ENCODE measurements at places on chromosomes 1 and 21.
A peak's percentile ranks its signal among the peaks of the same experiment; 100 is the strongest.

GRCh38 chr1:204295671-204296070 is 64.1 kb downstream of the PLEKHA6 start:
- no peak for DNase-seq

GRCh38 chr1:203208181-203208580 is 21.3 kb downstream of the CHIT1 start:
- DNase-seq = no peak

DNA sequence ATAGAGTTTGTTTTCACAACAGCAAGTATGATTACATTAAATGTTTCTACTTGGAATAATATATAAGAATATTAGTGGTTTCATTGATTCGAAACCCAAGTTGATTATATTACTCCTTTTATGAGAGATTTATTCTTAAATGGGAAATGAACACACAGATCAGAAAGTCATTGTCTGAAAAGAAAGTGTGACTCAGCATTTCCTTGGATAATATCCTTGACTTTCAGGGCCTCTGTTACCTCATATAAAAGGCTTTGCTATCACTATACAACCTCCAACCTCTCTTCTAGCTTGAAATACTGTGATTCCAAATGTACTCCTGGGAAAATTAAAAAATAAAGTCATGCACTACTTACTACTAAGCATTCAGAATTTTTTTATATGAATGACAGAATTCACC is 295.3 kb upstream of the LYPLAL1 start:
- no peak for DNase-seq

DNA sequence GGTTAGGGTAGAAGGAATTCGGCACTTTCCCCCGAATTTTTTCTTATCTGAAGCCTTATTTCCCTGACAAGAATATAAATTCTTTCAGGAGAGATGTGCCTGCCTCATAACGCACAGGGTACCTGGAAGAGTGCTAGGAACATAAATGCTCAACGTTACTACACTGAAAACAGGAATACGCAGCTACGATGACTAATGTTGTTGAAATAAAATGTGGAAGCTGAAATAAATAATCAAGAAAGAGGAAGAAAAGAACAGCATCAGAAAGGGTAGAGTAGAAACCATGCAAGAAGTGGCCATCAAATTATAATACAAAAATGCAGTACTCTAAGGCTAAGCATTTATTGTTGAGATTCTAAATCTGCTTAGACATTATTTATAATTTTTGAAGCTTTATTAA is 33.9 kb downstream of the SLC66A1 start:
- DNase-seq = no peak

- DNase-seq = no peak
Measured at GRCh38 chr1:178912597-178912996, 41.7 kb upstream of the ANGPTL1 start.

- DNase-seq = no peak
Measured at GRCh38 chr1:28782011-28782410, 30.0 kb upstream of the OPRD1 start.

- no peak for DNase-seq
Measured at GRCh38 chr1:174995121-174995520, 4.6 kb upstream of the CACYBP start.

DNA sequence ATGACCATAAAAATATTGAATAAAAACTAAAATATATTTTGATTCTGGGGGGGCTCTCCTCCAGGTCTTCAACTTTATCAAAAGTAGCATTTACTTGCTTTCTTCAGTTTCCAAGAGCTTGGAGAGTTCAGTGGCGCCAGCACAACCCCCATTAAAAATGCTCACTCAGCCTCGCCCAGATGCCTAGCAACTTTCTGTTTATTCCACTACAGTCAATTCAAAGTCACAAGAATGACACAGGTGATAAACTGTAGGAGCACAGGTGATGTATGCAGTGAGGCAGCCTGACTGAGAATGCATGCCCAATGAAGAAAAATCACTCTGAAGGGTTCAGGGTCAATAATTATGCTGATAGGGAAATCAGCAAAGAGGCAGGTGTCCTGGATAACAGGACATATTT is 159.4 kb upstream of the ATP1B1 start:
- DNase-seq = no peak

DNA sequence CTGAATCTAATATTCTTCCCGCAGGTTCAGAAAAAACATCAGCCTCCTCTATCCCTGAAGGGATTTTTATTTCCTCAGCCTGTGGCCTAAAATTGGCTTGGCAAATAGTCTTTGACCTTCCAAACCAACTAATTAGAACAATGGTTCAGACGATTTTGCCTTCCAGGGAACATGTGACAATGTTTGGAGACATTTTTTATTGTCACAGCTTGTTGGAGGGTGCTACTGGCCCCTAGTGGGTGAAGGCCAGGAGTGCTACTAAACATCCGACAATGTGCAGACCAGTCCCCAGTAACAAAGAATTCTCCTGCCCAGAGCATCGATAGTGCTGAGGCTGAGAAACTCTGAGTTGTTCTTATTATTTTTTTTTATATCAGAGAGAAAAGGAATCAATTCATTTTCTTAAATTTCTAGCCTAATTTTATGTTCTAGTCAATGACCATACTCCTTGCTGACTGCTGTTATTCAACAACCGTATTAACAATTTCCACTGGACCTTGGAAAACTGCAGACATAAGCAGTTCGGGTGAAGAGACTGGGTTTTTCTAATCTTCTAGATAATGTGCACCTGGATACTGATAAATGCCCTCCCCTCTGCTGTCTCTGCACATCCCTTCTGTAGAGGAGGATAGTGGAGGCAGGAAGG is 280.7 kb downstream of the LMX1A start:
- DNase-seq = no peak

GRCh38 chr1:10431070-10431730 is 967 bp downstream of the CENPS start:
- peak; percentile 53 for DNase-seq

- no peak for DNase-seq
Measured at GRCh38 chr1:201026836-201027235, 3.3 kb upstream of the KIF21B start.

DNA sequence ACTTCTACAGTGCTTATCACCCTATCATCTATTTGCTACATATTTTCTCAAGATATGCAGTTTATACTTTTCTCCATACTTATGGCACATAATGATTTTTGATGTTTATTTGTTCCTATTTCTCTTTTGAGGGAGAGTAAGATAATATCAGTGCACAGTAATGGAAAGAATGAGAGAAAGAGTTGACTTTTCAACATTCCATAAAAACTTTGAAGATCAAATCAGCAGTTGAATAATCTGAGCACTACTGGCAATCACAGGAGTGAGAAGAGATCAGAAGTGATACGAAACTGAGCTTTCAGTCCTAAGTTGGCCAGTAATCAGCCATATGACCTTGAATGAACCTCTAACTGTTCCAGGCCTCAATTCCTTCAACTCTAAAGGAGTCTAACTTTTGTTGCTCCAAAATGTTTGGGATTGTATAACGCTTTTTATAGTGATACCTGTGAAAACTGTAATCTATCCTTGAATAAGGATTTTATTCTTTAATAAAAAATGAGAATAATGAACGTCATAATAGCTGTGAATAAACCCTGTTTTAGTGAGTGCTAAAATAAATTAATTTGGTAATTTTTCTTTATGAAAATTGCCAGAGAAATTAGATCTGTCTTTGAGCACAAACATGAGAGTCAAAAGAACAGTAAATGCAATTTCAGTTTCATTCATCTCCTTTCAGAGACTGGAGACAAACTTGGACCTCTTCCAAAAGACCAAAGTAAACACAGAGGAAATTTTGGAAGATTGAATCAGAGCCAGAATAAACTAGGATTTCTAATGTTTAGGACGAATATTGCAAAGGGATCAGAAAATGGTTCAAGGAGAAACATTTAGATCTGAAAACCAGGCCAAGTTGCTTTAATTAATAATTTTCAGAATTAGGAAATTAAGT is 309.9 kb downstream of the ADGRL2 start:
- DNase-seq = no peak
